ENCODE measurements at places on chromosomes 12 and 14.

DNA sequence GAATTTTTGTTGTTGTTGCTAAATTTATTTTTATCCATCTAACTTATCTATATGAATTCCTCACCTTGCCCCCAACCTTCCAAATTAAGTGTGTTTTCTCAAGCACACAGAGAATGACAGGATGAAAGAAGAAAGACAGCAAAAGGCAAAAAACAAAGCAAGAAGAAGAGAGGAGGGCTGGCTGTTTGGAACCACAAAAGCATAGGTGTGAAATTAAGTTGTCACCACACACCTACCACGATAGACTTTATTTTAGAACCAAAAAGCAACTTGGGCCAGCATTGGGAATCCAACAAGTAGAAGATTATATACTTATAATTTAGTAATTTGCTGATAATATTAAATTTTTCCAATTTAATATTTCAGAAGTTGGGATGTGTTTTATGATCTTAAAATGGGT is 58.7 kb upstream of the REP15 start:
- no peak for DNase-seq

DNA sequence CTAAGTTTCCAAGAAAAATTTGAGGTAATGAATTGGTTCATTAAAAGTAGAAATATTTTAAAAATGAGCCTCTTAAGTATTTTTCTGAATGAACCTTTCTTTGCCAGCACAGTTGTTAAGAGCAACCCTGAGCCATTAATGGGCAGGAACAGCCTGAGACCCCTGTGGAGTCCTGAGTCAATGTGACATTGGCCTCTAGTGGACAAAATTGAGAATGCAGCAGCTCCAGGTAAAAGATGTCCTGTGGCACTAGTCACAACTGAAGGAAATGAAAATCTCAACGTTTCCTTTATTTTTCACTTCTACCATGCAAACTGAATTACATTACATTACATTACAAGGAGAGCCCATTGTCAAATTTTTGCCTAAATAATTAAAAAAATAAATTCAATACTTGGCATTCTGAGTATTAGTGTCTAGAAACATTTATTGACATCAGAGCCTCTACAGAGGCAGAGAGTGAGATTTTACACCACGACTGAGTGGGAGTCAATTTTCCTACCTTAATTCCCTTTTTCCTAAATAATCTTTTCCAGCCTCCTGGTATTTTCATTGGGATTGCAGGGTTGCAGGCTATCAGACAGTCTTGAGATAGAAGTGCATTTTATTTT is 135.7 kb downstream of the PPM1H start:
- DNase-seq, result peak; percentile 64

GRCh38 chr14:102928412-102929240 is 6.2 kb downstream of the AMN start:
- DNase-seq, result peak; percentile 71

DNA sequence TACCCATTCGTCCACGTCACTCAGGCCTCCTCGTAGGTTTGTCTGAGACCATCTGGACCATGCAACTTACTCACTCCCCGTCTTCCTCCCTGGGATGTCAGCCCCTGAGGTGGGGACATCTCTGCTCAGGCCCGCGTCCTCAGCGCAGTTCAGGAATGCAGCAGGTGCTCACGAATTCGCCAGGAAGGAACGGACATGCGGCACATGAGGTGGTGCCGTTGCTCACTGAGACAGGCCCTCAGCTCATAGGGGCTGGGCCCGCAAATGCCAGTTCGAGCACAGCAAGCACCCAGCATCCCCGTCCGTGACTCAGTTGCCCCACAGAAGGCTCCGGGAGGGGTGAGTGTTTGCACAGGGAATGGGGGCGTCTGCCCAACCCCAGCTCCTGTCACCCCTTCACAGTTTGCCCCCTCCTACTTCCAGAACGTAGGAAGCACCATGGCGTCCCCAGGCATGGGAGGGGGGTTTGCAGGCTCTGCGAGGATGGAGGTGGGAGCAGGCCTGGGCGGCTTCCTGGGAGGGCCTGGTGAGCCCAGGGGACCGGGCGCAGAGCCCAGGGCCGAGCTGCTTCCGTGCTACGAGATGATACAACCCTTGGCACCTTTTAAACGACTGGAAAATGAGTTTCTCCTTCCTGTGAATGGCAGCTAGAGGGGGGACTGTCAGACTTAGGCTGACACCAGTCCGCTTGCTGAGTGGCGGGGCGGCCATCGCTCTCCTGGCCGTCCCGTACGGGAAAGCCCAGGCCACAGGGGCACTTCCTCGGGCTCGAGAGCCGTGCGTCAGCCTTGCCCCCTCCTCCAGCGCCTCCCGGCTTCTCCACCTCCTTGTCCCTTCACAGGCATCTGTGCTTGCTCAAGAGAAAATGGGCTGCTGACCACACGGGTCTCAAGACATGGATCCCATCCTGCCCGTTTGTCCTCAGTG is 6.9 kb downstream of the GALNT9 start:
- no peak for DNase-seq

- no peak for DNase-seq
These were observed at the start of gene MDGA2 for GRCh38 chr14:47675466-47676314. TSS of gene MDGA2 (minus strand) at chr14:47675605.

DNA sequence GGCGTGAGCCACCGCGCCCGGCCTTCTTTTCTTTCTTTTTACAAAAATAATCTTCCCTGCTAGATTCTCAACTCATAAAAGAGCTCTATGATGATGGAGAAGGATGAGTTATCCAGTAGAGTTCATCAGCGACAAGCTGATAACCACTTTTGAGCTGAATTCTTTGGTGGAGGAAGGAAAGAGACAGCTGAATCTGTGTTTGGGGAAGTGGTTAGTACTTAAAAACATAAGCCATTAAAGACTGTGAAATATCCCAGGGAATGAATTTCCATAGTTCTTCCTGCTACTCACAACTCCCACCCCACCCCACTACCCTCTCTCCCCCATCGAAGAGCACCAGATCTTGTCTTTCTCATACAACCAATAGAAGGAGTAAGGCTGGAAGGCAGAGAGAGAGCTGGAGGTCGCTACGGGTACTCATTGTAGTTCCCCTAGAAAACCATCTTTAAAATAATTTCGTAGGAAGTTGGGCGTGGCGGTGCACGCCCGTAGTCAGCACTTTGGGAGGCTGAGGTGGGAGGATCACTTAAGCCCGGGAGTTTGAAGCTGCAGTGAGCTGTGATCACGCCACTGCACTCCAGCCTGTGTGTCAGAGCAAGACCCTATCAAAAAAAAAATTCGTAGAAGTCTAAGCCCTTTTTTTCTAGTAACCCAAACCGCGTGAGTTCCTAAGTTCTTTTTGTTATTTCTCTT is 647 bp upstream of the ESPL1 start:
- peak; percentile 41 for DNase-seq

DNA sequence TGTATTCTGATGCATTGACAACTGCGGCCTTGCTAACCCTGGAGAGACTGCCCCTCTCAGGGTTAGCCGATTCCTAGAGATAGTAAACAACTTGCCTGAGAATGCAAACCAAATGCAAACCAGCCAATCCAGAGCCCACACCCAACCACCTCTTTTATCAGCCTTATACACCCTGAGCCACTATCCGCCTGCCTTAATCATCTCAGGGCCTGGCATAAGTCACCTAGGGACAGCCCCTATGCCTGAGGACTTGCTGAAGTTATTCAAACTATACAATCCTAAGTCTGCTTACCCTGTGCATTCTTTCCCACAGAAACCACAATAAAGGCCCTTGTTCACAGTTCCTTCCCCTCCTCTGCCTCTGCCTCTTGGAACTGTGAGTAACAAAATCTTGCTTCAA is 177.2 kb downstream of the KCNA5 start:
- DNase-seq, result no peak

- no peak for DNase-seq
These were observed 353.4 kb downstream of the ADAMTS20 start for GRCh38 chr12:43198608-43199007.

DNA sequence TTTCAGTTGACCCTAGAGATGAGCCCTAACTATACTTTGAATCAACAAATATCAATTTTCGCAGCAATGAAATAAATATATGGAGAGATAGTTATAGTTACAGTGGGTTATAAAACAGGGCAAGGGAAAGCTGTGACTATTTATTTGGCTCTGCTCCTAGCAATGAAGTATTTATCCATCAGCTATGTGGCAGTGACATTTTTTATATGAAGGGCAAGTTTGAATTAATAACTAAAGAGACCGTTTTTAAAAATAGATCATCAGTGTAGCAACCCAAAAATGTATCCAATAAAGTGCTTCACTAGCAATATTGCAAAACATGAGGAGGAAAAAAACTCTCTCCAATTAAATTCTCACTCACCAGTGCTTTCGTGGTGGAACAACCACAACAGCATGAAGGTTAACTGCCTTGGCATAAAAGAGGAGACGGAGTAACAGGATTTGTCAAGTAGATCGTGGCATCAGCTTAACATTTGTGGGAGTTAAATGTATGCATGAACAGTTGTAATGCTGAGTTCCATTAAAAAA is 58.1 kb upstream of the NUDT4 start:
- no peak for DNase-seq

DNA sequence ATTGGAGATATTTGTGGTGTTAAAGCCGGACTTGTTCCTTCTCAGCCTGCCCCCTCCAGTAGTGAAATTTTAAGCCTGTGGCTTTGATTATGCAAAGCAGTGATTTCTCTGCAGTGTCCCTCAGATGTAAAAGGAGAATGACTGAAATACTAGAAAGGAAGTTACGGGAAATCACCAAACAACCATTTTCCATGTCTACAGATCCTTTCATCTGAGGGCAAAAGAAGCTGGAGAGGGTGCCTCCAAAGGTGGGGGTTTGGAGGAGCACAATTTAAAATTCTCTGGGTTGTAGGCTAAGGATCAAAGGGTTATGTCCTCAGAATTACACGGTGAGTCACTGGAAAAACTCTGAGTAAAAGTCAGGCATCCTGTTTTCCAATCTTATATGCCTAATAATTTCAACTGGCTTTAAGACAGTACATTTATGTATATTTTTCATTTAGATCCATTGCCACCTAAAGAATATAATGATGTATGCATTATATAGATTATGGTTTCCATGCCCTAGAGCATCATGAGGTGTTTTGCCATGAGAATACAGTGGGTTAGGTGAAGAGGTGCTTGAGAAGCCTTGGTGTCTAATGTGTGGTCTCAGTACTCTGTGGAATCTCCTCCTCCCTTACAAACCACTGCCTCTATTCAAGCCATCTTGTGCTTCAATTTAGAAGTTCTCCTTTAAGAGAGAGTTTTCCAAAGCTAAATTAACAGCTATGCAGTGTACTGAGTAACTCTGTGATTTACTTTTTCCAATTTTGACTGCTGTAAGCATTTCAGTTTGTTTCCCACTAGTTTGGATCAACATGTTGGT is 362.1 kb downstream of the RAD51B start:
- no peak for DNase-seq

DNA sequence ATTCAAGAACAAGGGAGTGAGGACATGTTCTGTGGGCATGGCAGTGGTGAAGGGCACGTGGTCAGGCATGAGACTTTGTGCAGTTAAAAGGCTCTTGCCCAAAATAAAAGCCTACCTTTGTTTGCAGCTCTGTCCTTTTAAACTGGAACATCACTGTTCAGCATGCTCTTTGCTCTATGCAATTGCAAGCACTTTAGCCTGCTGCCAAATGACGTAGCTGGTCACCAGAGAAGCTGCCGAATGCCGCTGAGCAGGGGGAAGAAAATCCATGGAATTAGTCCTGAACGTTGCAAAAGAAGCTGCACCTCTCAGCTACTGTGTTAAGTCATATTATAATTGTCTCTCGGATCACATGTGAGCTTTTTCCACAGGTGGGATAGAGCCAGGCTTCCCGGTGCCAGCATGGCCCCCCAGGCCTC is 176.3 kb upstream of the DIO2 start:
- DNase-seq, result no peak

DNA sequence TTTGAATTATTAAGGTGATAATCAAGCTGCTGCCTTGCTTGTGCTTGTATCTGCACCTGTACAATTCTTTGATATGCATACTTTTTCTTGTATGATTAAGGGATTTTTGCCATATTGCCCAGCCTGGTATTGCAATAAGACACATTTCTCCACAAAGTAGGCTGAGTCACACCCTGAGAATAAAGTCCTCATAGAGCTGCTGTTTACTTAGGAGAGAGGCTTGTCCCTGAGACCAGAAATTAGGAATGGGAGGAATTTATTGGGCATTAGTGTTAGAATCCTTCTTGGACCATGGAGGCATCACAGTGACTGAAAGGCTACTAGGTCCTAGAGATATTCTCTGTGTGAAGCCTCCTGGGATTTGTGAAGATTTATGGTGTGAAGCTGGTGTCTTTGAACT is 506.8 kb upstream of the FBXO33 start:
- DNase-seq, result no peak

- DNase-seq, result no peak
These were observed at the start of gene GALNT9 for GRCh38 chr12:132329036-132329719. TSS of gene GALNT9 (minus strand) at chr12:132329589. CDS start at chr12:132329203, 386 bp downstream.

- peak; percentile 38 for DNase-seq
These were observed 17.7 kb downstream of the GDF11 start for GRCh38 chr12:55760663-55761062.

DNA sequence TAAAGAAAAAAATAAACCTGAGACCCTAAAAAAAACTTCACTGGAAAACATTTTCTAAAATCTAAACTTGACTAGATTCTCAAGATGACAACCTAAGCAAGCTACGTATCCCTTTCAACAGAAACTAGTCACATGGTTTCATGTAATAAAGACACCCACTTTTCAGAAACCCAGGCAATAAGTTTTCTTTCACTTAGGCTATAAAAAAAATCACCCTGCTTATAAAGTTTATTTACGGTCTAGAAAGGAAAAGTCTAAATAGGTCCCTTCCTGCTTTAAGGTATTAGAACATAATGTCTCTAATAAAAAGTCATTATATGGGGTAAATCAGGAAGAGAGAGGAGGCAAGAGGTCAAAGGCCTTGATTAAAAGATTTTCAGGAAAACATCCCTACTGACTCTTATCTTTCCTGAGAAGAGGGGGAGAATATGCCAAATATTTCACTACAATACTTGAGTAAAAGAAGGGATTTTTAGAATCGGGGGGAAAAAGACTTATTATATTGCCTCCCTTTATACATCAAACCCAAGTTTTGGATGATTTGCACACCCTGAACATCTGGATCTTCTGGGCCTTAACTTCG is 9.5 kb downstream of the CLIP1 start:
- no peak for DNase-seq

GRCh38 chr12:42125388-42125767 is 19.3 kb downstream of the GXYLT1 start:
- no peak for DNase-seq

DNA sequence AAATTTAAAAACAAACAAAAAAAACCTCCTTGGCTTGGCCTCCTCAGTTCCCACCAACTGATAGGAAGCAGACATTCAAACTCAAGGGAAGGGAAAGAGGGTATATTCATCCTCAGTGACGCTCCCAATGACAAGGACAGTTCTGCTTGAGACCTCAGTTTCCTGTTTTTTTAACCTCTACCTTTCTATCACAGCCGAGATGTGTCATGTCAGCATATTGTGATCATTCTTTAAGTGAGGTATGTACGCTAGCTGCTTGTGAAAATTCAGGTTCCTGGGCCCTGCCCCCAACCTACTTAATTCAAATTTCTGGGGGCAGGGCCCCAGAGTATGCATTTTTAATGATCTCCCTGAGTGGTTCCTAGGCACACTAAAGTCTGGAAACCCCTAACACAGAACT is 611.9 kb upstream of the TBX3 start:
- DNase-seq, result no peak

GRCh38 chr14:99192028-99192621 is 79.9 kb downstream of the BCL11B start:
- peak; percentile 38 for DNase-seq

Measured in stimulated activated CD4-positive, alpha-beta T cell treated with anti-CD3 and anti-CD28 coated beads, Interleukin-2, amount 100 ng/mL, for 24 hours (primary cell).